RPMI7951 (cell line): ENCODE measurements at places on chromosomes 4 and X. TPM values are rescaled to one million over a fixed set of nuclear protein-coding genes. Genes with fewer than 3 reads are reported as not detected.

GRCh38 chr4:164138521-164138920 lies 615.4 kb upstream of the SMIM31 start:
- DNase-seq: no peak

- no peak for DNase-seq
Measured at GRCh38 chr4:137309424-137309823, 222.9 kb downstream of the PCDH18 start.

DNA sequence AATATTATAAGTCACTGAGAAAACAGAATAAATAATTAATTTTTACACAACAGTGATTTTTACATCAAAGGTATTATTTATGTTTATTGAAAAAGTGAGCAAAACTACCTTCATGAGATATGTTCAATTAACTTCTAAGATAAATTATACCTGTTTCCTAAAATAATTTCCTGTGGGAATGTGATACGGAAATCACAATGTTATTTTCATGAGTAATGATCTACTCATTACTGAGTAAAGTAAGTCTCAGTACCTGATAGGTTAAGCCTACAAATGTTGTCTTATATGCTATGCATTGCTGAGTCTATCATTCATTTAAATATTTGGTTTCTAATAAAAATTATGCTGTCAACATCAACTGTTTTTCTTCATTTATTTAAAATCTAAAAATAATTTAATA lies 324.0 kb downstream of the STPG2 start:
- no peak for DNase-seq

GRCh38 chr4:23899565-23899964 lies 9.7 kb upstream of the PPARGC1A start:
- no peak for DNase-seq

- DNase-seq: no peak
Measured at GRCh38 chr4:81666491-81666890, 194.8 kb upstream of the RASGEF1B start.

DNA sequence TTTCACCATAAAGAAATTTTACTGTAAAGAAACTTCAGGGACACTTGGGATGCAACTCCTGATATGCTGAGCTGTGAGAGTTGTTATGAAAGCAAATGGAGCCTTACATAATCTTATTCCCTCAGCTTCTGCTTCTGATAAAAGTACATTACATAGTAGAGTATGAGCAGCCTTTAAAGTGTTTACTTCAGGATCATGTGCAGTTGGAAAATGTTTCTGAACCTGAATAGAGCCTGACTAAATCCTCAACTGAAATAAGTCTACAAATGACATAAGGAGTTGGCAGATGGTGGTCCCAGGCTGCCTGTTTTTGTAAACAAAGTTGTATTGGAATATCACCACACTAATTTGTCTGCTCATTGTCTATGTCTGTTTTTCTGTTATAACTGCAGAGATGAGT lies 19.3 kb downstream of the RASSF6 start:
- no peak for DNase-seq

DNA sequence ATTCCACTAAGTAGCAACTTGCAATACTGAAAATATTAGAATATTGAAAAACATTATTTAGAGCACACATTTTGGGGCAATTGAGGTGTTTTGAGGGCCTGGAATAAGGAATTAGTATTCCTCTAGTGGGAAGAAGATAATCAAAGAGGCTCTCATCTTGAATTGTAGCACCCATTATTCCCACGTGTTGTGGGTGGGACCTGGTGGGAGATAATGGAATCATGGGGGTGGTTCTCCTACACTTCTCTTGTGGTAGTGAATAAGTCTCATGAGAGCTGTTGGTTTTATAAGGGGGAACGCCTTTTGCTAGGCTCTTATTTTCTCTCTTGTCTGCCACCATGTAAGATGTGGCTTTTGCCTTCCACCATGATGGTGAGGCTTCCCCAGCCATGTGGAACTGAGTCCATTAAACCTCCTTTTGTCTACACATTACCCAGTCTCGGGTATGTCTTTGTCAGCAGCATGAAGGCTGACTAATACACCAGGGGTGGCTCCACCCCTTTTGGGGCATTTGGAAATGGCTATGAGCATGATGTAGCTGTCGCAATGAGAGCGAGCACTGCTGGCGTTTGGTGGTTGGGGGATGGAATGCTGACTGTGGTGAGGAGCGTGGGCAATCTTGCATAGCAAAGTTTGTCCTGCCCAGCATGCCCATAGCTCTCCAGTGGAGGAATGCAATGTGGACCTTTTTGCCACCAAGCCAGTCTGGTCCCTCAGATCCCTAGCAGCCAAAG lies 308.2 kb downstream of the FRMPD4 start:
- DNase-seq: peak; percentile 77

DNA sequence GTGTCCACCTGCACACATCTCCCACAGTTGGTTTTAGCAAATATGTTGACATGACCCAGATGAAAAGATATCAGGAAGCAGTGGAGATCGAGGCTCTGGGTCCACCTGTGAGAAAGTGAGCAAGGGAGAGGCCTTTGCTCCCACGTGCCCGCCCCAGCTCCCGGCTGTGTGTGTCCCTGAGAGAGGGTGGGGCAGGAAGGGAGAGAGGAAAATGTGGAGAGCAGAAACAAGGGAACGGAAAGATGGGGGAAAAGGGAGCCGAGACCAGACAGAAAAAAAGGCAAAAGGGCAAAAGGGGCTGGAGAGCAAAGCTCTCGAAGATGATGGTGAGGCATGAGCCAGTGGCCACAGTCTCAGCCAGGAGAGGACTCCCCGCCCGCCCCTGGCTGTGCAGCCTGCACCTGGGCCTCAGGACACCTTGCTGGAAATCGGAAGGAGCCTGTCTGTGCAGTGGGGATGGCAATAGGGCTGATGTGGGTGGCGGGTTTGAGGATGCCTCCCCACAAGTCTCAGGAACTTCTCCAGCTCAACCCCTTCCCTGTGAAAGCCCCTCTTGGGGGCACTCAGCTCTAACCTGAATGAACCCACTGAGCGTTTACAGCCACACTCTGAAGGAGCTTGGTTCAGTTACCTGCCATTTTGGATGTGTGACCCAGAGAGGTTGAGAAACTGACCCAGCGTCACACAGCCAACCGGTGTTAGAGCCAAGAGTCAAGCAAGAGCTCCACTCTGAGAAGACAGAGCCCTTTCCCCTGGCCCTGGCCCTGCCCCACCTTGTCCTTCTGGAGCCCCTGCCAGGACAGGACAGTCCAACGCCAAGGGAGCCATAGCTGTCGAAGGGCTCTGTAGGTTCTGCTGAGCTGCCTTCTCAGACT lies 20.3 kb upstream of the MSX1 start:
- no peak for DNase-seq

GRCh38 chr4:20682853-20683252 lies 17.4 kb upstream of the PACRGL start:
- no peak for DNase-seq

DNA sequence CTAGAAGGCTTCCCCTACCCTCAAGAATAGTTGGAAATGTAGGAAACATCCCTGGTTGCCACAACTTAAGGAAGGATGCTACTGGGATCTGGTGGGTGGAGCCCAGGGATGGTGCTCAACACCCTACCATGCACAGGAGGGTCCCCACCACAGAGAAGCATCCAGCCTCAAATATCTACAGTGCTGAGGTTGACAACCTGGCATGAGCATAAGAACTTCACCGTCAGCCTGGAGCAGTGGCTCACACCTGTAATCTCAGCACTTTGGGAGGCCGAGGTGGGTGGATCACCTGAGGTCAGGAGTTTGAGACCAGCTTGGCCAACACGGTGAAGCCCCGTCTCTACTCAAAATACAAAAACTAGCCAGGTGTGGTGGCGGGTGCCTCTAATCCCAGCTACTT lies 24.0 kb upstream of the ASMTL start:
- no peak for DNase-seq

GRCh38 chr4:25075851-25076250 lies 45.1 kb upstream of the LGI2 start:
- no peak for DNase-seq

GRCh38 chr4:2297606-2298531 lies 36.0 kb upstream of the MXD4 start:
- DNase-seq: no peak

DNA sequence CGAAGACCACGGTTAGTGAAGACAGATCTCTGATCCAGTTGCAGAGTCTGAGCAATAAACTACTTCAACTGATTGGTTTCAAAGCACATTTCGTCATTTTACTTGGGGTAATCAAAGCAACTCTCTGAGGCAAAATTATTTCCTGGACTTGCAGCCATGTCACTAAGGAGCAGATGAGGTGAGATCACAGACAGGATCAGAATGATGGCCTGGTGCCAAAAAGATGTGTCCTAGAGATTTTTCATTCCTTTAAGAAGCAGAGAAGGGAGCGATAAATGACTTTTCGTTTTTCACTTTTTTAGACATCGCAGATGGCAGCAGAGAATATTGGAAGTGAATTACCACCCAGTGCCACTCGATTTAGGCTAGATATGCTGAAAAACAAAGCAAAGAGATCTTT lies 83.9 kb downstream of the PTTG2 start:
- DNase-seq: no peak

DNA sequence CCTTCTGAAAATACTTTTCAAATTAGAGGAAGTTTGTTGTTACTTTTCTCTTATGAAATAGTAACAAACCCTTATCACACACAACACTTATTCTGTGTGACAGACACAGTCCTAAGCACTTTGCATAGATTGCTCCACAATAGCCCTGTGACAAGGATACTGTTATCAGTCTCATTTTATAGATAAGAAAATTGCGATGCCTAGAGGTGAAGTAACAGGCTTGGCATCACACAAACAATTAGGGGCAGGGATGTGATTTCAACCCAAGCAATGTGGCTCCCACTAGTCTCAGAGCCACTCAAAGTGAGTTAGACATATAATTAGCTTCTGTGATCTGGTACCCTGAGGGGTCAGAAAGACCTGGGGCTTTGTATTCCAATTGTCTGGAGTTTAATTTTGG lies 339.9 kb downstream of the FBXO8 start:
- no peak for DNase-seq

DNA sequence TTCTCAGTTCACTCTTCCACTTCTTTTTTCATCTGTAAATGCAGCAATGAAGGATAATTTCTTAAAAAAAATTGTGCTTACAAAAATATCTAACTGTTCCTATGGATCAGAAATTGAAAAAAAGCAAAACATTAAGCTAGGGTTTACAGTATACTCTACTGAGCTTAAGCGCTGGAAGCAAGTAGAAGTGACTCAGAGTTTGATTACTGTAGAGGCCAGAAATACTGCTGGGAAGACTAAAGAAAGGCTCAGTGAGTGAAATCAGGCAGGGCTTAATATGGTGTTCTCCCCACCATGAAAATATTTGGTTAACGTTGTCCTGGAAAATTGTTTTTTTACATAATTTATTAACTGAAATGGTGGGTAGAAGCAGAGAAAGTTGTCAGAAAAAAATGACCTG lies 1061.8 kb upstream of the GRIA3 start:
- DNase-seq: peak; percentile 10

DNA sequence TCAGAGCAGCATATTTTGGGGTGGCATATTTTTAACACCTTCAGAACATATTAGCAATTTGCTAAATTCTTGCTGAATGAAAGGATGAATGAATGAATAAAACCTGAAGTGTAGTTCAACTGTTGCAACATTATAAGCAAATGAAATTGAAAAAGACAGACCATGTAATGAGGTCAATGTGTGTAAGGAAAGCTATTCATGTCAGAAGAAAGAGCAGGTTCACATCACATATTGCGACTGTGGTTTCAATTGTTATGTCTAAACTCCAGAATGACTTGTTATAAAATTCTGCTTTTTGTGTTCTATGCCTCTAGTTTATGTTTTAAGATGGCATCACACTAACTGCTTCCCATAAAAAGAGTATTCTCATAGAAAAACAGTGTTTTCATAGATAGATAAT lies 32.9 kb upstream of the DSPP start:
- no peak for DNase-seq

GRCh38 chr4:102416765-102417164 lies 71.5 kb upstream of the SLC39A8 start:
- DNase-seq: no peak

- DNase-seq: no peak
Measured at GRCh38 chr4:182874304-182874751, 42.9 kb downstream of the DCTD start.

- DNase-seq: peak; percentile 98
Measured at GRCh38 chr4:153731239-153731638, 28.6 kb downstream of the RNF175 start.

GRCh38 chr4:39626913-39627312 lies 11.8 kb downstream of the SMIM14 start:
- DNase-seq: no peak

DNA sequence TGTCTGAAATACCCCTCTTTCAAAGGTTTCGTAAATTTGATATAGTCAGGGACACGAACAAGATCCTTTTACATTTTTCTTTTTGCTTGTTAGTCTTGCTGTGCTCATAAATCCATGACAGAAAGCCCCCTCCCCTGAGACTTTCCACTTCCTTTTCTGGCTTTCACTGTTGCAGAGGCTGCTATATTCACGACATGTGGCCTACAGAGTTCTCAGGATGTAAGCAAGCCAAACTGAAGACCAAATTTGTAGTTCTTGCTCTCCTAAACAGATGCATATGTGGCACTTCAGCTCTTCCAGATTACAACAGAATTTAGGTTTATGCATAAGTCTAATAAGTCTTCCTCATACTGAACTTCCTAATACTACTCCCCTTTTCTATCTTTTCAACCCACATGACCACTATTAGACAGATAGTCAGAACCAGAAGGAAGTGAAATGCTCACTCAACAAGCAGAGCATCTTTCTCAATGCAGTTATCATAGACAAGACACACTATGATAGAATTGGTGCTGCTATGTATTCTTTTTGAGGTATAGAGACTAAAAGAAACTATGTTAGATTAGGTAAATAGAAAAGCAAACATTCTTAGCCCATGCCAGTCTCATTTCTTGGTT lies 15.0 kb downstream of the BTK start:
- DNase-seq: no peak

ADRA2C gene
- total RNA-seq: 0.24 and 0.49 TPM in 2 replicates

SERTM2 gene
- not detected in 2 replicates for total RNA-seq

SMIM10 gene
- 5.8 and 8.2 TPM in 2 replicates for total RNA-seq

OTC gene
- not detected in 2 replicates for total RNA-seq

MXRA5 gene
- total RNA-seq: 10.6 and 12.7 TPM in 2 replicates

SULT1E1 gene
- total RNA-seq: not detected in 2 replicates

PLP1 gene
- 3.1 and 3.3 TPM in 2 replicates for total RNA-seq

KDR gene
- total RNA-seq: under 0.01 and 0.10 TPM in 2 replicates

RAB41 gene
- not detected in 2 replicates for total RNA-seq

SLC38A5 gene
- total RNA-seq: 0.24 and 0.98 TPM in 2 replicates

SORBS2 gene
- 11.8 and 17.3 TPM in 2 replicates for total RNA-seq

JCHAIN gene
- not detected in 2 replicates for total RNA-seq
